ENCODE measurements at places on chromosomes 6 and 20.

GRCh38 chr6:126945150-126945685 is 173.3 kb upstream of the RSPO3 start:
- no peak for DNase-seq

DNA sequence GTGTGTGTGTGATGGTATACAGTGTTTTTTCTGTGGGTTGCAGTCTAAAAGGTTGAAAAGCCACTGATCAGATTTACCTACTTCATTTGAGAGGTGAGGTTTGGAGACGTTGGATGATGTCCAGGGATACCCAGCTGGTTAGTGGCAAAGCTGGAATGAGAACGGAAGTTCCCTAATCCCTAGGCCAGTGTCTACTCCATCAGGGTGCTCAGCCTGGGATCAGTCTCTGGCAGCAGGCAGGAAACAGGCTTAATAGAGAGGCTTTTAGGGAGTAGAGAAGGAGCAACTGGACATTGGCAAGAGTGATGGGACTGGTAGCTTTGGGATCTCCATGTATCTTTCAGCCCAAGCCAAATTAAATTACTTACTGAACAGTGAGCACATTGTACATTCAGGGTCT is 80.7 kb downstream of the C6orf52 start:
- no peak for DNase-seq

- no peak for DNase-seq
Observed at GRCh38 chr6:80959034-80959433, 793.4 kb downstream of the TENT5A start.

DNA sequence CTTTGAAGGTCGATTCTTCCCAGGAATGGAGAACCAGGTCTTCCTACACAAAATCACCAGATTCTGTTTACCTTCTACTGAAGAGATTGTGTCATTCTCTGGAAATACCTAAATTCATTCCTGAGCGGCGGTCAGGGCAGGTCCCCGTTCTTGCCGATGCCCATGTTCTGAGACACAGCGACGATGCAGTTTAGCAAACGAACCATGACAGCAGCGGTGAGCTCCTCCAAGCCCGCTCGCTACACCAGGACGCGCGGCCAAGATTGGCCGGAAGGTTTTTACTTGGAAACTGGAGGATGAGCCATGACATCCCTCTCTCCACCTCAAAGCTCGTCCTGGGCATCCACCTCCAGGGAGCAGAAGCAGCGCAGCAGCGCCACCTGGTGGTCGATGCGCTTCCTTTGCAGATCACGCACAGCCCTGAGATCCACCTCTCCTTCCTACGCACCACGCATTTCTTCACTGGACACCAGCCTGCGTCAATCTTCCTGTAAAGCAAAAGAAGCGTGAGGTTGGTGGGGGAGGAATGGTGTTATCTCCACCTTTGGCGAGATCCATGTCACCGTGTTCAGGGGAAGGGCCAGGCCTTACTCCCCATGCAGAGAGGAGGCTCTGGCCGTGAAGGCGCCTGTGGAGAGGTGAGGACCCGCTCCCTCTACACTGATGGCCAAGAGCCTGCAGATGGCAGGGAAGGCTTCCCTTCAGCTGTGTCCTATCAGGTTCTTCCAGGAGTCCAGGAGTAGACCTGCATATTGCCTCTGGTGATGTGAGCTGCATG is 9.9 kb upstream of the HLA-B start:
- peak; percentile 89 for DNase-seq

GRCh38 chr6:50663806-50664205 is 49.5 kb upstream of the TFAP2D start:
- DNase-seq, result no peak

GRCh38 chr6:12479451-12479850 is 189.3 kb downstream of the EDN1 start:
- DNase-seq, result no peak

DNA sequence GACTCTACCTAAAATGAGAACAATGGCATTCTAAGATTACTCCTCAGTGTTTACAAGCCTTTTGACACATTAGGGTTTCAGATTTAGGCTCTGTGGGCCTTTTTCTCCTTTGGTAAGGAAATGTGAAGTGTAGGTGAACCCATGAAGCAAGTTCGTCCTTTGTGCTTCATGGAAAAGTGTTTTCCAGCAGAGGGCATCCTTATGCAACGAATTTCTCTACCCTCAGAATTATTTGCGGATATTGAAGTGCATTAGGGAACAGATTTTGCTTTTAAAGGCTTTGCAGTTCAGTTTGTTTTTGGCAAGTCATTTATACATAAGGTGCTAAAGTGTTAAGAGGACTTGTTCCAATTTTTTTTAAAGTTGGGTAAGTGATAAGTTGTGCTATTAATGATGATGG is 55.7 kb upstream of the FERMT1 start:
- no peak for DNase-seq

GRCh38 chr6:107556082-107556481 is 66.2 kb downstream of the SOBP start:
- DNase-seq, result no peak

DNA sequence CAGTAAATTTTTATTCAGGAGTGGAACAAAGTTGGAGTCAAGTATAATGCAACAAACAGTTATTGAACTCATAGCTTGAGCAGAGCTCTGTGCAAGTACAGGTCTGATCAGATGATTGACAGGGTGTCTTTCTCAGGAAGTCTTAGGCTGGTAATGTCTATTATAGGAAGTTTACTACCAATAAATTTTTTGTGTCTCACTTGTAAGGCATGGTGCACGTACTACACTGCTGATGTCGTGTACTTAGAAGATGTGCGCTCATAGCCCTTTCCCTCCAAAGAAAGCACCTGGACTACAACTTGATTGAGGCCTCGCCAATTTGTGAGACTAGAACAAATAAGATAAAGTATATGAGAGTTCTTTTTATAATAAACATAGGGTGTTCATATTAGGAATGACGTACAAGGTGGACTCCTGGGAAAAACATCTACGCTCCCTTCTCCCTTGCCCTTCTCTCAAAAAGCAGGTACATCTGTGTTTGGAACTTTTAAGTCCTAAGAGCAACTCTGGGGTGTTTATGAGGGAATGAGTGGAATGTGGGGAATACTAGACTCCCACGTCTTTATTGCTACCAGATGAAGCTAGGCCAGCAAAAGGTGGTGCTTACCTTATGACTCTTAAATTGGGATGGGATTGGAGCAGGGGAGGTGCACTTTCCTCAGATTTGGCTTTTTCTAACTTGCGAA is 1.5 kb downstream of the NDUFAF5 start:
- DNase-seq, result no peak

GRCh38 chr6:37139230-37139962 is 30.6 kb upstream of the PIM1 start:
- DNase-seq, result no peak

- DNase-seq, result no peak
Observed at GRCh38 chr6:46310196-46310595, 139.4 kb upstream of the ENPP5 start.

DNA sequence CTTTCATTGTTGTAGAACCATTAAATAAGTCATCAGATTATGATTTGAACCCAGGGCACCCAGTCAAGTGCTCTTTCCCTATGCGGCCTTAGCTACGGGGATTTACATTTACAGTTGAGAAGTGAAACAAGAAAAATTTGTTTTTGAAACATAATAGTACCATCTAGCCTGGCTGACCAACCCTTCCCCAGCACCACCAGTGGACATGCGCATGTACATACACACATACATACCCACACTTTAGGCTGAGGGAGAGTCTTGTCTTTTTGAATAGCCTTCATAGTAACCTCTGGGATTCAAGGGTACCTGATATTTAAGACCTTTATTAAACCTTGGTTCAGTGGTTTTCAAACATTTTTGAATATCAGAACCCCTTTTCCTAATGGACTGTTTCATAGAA is 33.8 kb downstream of the SCAND1 start:
- DNase-seq, result no peak

DNA sequence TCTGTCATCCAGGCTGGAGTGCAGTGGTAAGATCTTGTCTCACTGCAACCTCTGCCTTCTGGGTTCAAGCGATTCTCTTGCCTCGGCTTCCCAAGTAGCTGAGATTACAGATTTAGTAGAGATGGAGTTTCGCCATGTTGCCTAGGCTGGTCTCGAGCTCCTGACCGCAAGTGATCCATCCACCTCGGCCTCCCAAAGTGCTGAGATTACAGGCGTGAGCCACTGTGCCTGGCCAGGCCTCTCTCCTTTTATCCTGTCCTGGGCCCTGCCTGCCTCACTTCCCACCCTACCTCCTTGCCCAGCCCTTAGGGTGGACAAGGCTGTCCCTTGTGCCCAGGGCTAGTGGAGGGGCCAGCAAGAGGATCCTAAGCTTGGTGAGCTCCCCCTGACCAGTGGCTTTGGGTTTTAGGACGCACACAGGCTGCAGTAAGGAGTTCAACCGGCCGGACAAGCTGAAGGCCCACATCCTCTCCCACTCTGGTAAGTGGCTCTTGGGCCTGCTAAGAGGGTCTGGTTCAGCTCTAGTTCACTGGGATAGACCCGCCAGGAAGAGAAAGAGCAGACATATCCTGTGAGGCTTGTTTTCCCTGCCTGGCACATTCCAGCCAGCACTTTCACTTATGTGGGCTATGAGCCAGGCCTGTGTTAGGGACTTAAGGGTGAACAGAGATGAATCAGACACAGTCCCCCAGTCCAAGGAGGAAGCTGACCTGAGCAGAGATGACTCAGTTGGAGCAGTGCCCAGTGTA is 21.9 kb upstream of the CHMP4B start:
- peak; percentile 63 for DNase-seq

DNA sequence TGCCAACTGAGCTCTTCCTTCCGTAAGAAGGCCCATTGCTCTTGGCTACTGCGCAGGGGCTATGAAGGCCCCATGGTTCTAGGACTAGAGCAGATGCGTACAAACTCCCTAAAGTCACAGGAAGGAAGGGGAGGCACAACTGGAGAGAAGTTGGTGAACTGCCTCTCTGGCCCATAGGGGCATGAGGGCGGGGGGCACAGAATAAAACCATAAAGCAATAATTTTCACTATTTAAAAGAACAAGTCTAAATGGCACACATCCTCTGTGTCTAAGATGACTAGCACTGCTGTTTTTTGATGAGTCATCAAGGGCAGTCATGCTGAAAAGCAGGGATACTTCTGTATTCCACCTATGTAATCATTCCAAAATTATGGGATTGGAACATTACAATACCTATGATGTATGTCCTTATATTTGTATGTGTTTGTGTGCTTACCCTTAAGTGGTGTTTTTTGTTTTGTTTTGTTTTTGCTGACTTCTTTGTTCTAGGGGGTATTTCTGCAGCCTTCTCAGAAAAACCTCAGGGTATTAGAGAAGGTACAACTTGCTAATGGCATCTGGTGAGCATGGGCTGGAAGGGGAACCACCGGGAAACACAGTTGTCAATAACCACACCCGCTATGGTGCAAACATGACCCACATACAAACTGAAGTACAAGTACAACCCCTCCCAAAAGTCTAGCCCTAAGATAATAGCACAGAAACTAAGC is 36.9 kb downstream of the B4GALT5 start:
- no peak for DNase-seq

GRCh38 chr6:132314432-132314831 is 86.8 kb downstream of the MOXD1 start:
- no peak for DNase-seq

DNA sequence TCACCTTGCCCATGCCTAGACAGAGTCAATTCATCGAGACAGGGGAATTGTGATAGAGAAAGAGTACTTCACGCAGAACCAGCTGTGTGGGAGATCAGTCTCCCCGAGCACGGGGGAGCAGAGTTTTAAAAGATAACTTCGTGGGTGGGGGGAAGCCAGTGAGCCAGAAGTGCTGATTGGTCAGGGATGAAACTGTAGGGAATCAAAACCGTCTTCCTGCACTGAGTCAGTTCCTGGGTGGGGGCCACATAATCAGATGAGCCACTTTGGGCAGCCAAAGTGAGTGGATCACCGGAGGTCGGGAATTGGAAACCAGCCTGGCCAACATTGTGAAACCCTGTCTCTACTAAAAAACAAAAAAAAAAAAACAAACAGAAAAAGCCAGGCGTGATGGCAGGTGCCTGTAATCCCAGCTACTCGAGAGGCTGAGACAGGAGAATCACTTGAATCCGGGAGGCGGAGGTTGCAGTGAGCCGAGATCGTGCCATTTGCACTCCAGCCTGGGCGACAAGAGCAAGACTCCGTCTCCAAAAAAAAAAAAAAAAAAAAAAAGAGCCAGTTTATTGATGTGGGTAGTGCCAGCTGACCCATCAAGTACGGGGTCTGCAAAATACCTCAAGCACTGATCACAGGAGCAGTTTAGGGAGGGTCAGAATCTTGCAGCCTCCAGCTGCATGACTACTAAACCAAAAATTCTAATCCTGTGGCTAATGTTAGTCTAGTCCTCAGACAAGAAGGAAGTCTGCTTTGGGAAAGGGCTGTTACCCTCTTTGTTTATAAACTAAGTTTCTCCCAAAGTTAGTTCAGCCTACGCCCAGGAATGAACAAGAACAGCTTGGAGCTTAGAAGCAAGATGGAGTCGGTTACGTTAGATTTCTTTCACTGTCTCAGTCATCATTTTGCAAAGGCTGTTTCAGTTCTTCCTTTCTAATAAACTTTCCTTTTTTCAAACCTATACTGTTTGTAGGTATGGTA is 3.9 kb upstream of the TRIM39 start:
- no peak for DNase-seq

GRCh38 chr6:135066806-135067205 is 12.2 kb upstream of the HBS1L start:
- DNase-seq, result no peak

DNA sequence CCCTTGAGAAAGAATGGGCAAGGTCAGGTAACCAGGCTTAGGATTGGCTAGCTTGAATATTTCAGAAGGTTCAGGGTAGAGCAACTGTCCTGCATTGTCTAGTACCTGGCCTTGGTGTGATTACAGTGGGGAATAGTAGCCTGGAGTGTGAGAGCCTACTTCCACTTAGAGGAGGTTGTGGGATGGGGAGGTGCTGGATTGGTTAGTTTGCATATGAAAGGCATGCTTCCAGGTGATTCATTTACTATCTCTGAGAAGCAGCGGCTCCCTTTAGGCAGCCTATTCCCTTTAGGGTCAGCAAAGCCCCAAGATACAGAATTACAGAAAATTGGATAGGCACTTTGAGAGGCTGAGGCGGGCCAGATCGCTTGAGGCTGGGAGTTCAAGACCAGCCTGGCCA is 25.0 kb upstream of the SCGN start:
- DNase-seq, result no peak

DNA sequence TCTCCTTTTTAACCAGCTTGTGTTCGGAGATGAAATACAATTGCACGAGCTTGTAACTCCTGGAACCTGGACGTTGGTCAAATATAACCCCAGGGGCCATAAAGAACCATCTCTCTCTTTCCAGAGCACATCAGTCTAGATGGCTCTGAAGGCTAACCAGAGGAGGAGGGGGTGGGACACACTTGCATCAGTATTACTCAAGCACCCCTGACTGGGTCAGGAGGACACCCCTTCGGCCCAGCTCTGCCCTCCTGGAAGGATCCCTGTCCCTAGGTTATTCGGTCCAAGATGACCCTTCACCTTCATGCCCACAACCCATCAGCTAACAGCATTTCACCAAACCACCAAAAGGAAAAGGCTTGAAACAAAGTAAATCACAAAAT is 67.1 kb downstream of the FYN start:
- DNase-seq, result no peak

DNA sequence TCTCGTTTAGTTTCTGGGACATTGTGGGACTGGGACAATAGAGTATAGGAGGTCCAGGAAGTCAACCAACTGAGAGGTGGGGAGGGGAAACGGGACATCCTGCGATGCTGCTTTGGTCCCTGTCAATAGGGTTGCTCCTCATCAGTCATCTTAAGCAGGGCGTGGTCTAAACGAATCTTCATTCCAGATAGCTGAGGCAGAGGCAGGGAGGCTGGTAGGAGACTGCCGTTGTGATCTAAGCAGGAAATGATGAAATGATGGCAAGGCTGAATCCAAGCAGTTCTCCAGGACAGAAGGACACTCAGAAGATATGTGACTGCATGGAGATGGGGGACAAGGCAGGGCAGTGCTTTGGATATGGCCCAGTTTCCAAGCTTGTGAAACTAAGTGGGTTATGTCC is 953.4 kb downstream of the KIF16B start:
- DNase-seq, result no peak

Measured in aorta (tissue), 5 donors.